ENCODE measurements at places on chromosomes 7 and 10.

DNA sequence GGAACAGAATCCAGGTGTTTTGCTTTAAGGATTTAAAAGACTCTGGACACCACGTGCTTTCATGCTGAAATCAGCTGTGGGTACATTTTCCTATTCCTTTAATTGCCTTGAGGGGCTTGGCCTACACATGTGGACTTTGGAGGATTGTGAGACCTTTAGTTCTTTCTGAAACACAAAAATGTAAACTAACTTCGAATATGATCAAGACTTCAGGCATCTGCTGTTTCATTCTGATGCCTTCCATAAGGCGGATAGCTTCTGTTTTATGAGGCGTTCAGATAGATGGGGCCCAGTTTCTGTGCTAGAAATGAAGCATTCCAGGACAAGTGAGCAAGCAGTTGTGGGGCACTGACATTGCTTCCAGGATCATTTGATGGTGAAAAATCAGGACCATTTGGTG is 1.5 kb upstream of the NOBOX start:
- H3K27ac ChIP-seq: no peak overlapping the region
- H3K27me3 ChIP-seq: no peaks in the 10 kb centered on the region
- H3K4me1 ChIP-seq: no peaks in the 10 kb centered on the region
- no peaks in the 10 kb centered on the region for H3K36me3 ChIP-seq
- no peak overlapping the region for H3K4me3 ChIP-seq

DNA sequence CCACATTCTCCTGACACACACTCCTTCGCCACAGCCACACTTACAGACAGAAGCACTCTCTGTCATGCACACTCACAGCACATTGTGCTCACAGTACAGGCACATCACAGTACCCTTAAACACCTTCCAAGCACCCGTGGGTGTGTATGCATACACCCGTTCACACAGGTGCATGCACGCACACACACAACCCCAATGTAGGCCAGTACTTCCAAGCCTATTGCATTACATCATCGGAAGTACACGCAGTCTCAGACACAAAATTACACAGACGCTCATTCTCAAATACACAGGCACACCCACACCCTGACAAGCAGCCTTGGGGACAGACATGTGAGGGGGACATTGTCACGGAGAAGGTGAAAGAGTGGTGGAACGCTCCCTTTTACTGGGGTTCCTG is 11.1 kb downstream of the KAZALD1 start:
- no peaks in the 10 kb centered on the region for H3K36me3 ChIP-seq
- no peak overlapping the region for H3K4me3 ChIP-seq
- DNase-seq: no peak
- no peak overlapping the region for H3K27ac ChIP-seq
- H3K27me3 ChIP-seq: peaks cover 52% of the 10 kb centered on the region
- no peaks in the 10 kb centered on the region for H3K4me1 ChIP-seq

DNA sequence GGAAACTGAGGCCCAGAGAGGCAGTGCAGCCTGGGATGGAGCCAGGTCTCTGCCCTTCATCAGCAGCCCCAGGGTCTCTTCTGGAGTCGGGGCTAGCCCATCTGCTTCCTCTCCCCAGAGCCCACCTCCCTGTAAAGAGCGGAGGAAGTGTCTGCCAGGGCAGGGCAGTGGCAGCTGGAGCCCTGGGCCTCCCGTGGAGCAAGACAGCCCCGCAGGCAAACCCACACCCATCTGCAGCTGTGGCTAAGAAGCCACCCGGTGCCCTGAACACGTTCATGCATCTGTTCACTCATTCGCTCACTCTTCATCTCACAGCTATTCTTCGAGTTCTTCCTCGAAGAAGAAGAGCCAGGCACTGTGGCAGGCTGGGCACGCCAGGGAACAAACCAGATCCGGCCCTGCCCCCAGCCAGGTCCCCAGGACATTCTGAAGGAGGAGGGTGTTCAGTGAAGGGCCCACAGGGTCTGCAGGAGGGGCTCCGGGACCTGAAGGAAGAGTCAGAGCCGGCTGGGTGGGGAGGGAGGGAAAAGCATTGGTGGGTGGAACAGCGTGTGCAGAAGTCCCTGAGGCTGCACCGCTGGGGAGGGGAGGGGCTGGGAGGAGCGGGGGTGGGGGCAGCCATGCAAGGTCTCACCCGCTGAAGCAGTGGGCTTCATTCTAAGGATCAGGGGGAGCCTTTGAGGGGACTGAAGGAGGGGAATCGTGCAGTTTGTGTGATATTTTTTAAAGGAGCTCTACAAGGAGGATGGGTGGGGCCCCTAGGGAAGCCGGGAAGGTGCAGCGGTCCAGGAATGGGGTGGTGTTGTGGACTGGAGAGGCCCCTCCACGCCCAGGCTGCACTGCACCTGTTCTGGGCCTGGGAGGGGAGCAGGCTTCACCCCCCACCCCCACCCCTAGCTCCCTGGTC is 99.1 kb downstream of the UNCX start:
- no peak for DNase-seq
- H3K4me3 ChIP-seq: no peak overlapping the region
- H3K36me3 ChIP-seq: no peaks in the 10 kb centered on the region
- no peak overlapping the region for H3K27ac ChIP-seq
- peaks cover 56% of the 10 kb centered on the region for H3K27me3 ChIP-seq

GRCh38 chr10:76080451-76080850 is 649.0 kb downstream of the LRMDA start:
- no peak for DNase-seq
- no peaks in the 10 kb centered on the region for H3K36me3 ChIP-seq
- H3K4me1 ChIP-seq: no peaks in the 10 kb centered on the region
- H3K27me3 ChIP-seq: no peaks in the 10 kb centered on the region

GRCh38 chr7:45080265-45080957 is 8.4 kb downstream of the NACAD start:
- no peaks in the 10 kb centered on the region for H3K27me3 ChIP-seq
- H3K4me1 ChIP-seq: no peaks in the 10 kb centered on the region
- peak overlapping the region; percentile 18 for H3K27ac ChIP-seq
- no peak overlapping the region for H3K4me3 ChIP-seq
- DNase-seq: no peak

- peaks cover 20% of the 10 kb centered on the region for H3K36me3 ChIP-seq
- H3K27me3 ChIP-seq: no peaks in the 10 kb centered on the region
- H3K4me3 ChIP-seq: no peak overlapping the region
- H3K4me1 ChIP-seq: no peaks in the 10 kb centered on the region
Measured at GRCh38 chr7:102073931-102074880, 212.5 kb upstream of the SH2B2 start.

DNA sequence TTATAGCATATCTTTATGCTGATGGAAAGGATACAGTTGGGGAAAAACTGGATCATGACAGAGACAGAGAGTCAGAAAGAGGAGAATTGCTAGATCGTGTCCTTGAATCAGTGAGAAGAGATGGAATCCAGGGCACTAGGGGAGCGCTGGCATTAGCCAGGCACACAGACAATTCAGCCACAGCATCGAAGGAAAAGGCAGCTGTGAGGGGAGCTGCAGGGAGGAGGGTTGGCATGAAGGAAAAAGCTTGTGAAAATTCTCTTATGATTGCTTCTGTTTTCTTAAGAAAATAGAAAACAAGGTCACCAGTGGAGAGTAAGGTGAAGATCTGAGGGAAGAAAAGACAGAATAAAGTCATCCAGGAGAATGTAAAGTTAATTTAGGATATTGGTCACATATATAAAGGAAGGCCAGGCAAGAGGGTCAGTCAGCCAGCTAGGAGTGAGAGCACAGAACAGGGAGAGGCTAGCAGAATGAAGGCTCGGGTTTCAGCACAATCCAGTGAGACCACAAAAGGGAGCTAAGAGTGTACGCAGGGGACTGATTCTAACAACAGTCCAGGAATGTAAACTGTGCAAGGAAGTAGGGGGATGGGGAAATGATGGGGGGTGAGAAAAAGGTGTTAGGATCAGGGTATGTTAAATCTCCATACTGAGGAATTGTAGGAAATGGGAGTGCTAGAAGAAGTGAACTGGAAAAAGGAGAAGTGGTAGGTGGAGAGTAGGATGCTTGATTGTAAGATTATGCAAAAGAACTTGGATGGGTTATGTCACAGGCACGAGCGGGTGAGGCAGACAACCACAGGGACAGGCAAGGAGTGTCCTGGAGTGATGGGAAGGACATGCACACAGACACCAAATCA is 112.0 kb downstream of the RNF32 start:
- no peak overlapping the region for H3K27ac ChIP-seq
- H3K27me3 ChIP-seq: no peaks in the 10 kb centered on the region

DNA sequence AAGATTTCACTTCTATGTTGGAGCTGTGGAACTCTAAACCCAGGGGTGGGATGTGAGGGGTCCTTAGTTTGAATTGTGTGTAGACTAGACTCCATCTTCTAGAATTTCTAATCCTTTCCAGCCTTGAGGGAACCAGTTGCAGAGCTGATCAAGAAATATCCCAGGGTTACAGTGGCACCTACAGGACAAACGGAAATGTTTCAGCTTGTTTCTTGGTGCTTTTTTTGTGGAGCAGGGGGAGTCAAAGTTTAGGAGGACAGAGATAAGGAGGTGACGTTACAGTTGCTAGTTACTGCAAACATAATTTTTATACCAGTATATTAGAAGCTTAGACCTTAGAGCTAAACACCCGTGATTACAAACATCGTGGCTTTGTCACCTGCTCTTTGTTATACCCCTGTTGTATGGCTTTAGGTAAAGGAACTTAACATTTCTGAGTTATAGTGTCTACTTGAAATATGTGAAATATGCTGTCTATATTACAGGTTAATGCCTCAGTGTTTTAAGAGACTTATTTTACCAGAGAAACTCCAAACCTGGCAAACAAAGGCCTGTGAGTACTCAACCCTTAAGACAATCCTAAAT is 84.5 kb upstream of the DYNC1I1 start:
- H3K36me3 ChIP-seq: no peaks in the 10 kb centered on the region
- H3K27ac ChIP-seq: no peak overlapping the region
- no peaks in the 10 kb centered on the region for H3K27me3 ChIP-seq
- DNase-seq: no peak

GRCh38 chr10:28291881-28292297 is 11.0 kb downstream of the MPP7 start:
- no peak for DNase-seq
- no peaks in the 10 kb centered on the region for H3K36me3 ChIP-seq
- no peak overlapping the region for H3K27ac ChIP-seq
- H3K27me3 ChIP-seq: no peaks in the 10 kb centered on the region
- H3K4me3 ChIP-seq: no peak overlapping the region

DNA sequence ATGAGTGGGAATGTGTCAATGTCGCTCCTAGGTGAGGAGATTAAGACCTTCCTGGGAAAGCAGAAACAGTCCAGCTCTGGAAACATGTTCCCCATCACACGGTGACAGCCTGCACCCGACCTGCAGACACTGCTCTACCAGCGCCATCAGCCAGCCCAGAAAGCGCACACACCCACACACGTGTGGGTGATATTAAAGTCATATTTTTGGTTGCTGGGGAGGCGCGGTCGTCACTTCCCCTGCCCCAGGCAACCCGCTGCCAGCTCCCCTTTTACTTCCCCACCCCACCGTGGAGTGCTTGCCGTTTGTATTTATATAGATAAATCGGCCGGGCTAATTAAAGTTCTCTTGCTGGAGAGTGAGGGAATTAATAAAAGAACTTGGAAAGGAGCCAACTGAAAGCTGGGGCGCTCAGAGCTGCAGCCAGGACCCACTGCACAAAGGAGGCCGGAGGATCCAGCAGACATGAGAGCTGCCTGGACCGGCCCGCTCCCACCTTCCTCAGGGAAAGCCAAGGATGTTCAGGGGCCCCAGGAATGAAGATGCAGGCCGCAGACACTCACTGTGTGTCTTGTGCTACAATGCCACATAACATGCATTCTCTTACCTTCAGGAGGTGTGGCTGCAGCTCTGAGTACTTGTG is 145.2 kb upstream of the UNC5B start:
- no peaks in the 10 kb centered on the region for H3K27me3 ChIP-seq
- H3K4me1 ChIP-seq: no peaks in the 10 kb centered on the region
- H3K4me3 ChIP-seq: no peak overlapping the region
- DNase-seq: no peak

- peaks cover 15% of the 10 kb centered on the region for H3K4me1 ChIP-seq
- no peak for DNase-seq
- H3K27ac ChIP-seq: no peak overlapping the region
- no peaks in the 10 kb centered on the region for H3K36me3 ChIP-seq
- H3K27me3 ChIP-seq: no peaks in the 10 kb centered on the region
Measured at GRCh38 chr7:154918266-154918665, 84.7 kb downstream of the PAXIP1 start.

- no peaks in the 10 kb centered on the region for H3K27me3 ChIP-seq
- DNase-seq: peak; percentile 72
- H3K36me3 ChIP-seq: peaks cover 41% of the 10 kb centered on the region
- H3K4me3 ChIP-seq: peak overlapping the region; percentile 65
- peak overlapping the region; percentile 40 for H3K27ac ChIP-seq
Measured at GRCh38 chr7:151232917-151233701, 826 bp downstream of the CHPF2 start.

- H3K27ac ChIP-seq: no peak overlapping the region
- no peak for DNase-seq
- no peaks in the 10 kb centered on the region for H3K27me3 ChIP-seq
- no peak overlapping the region for H3K4me3 ChIP-seq
- H3K36me3 ChIP-seq: no peaks in the 10 kb centered on the region
Measured at GRCh38 chr10:23676296-23676695, 237.4 kb downstream of the OTUD1 start.

GRCh38 chr10:124266468-124267230 is 152.1 kb downstream of the OAT start:
- no peak overlapping the region for H3K27ac ChIP-seq
- no peak overlapping the region for H3K4me3 ChIP-seq
- H3K4me1 ChIP-seq: no peaks in the 10 kb centered on the region
- no peaks in the 10 kb centered on the region for H3K27me3 ChIP-seq
- no peaks in the 10 kb centered on the region for H3K36me3 ChIP-seq

GRCh38 chr10:5497289-5497688 is 2.1 kb downstream of the CALML5 start:
- no peaks in the 10 kb centered on the region for H3K27me3 ChIP-seq
- no peak overlapping the region for H3K27ac ChIP-seq
- H3K36me3 ChIP-seq: no peaks in the 10 kb centered on the region
- H3K4me1 ChIP-seq: no peaks in the 10 kb centered on the region

DNA sequence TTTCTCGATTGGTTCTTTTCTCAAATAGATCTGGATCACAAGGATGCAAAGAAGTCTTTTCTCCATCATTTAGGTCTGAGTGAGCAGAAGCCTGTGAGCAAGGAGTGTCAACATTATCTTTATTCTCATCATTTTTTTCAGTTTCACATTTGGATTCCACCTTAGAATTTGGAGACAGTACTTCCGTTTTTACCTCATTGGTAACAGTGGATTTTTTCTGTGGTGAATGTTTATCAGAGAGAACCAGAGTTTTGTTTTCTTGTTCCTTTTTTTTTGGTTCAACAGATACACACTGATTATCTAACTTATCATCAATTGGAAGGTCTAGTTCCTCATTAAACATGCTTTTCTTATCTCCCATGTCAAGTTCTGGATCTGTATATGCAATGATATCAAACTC is 151.3 kb downstream of the GALNT11 start:
- H3K4me1 ChIP-seq: no peaks in the 10 kb centered on the region
- H3K27me3 ChIP-seq: no peaks in the 10 kb centered on the region
- H3K4me3 ChIP-seq: no peak overlapping the region
- no peak for DNase-seq
- H3K27ac ChIP-seq: no peak overlapping the region

GRCh38 chr10:7895699-7896090 is 77.4 kb downstream of the TAF3 start:
- H3K27me3 ChIP-seq: no peaks in the 10 kb centered on the region
- H3K4me3 ChIP-seq: no peak overlapping the region
- H3K27ac ChIP-seq: no peak overlapping the region
- H3K36me3 ChIP-seq: peaks cover 10% of the 10 kb centered on the region
